ENCODE measurements at places on chromosomes 13 and 19. TPM values are rescaled to one million over a fixed set of nuclear protein-coding genes. Genes with fewer than 3 reads are reported as not detected.

DNA sequence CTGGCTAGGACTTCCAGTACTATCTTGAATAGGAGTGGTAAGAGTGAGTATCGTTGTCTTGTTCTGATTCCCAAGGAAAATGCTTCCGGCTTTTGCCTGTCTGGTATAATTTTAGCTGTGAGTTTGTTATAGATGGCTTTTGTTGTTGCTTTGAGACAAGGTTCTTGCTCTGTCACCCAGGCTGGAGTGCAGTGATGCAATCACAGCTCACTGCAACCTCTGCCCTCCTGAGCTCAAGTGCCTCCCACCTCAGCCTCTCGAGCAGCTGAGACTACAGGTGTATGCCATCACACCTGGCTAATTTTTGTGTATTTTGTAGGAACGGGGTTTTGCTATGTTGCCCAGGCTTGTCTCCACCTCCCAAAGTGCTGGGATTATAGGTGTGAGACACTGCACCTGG lies 6.1 kb upstream of the ZNF543 start:
- no peak for DNase-seq
- H3K36me3 ChIP-seq, result no peaks in the 10 kb centered on the region
- H3K4me3 ChIP-seq, result no peak overlapping the region
- no peak overlapping the region for H3K27ac ChIP-seq

Gene CAPN12
- total RNA-seq, result 0.50 TPM

DNA sequence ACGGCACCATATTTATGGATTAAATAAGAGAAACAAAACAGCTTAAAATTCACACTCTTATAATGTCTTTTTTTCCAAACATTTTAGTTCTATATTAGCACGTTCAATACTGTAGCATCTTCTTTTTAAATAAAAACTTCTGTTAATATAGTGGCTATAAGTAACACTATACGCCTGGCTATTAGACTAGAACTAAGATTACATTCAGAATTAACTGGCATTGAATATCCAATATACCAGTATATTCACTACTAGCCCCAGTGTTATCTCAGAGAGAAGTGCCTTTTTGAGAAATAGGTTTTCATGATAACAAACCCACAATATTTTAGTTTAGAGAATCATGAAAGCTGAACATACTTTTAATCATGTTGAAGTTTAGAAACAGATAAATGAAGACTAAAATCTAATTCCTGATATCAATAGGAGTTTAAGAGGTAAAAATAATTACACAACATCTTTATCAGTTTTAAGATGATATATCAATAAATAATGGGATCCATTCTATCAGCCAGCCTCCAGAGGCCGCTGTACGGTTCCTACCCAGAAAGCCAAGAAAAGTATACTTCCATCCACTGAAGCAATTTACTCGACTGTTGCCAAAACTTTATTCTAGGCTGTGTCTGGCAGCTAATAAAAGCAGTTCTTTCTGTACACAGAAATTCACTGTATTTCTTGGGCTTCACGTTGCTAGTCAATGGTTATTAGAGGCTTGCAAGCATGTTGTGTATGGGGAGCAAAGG lies 1113.4 kb upstream of the MIR17HG start:
- H3K4me1 ChIP-seq, result no peaks in the 10 kb centered on the region
- no peak for DNase-seq
- H3K36me3 ChIP-seq, result no peaks in the 10 kb centered on the region
- H3K4me3 ChIP-seq, result no peak overlapping the region
- no peak overlapping the region for H3K27ac ChIP-seq

GRCh38 chr19:2362046-2362969 lies 2.2 kb downstream of the TMPRSS9 start:
- peaks cover 8% of the 10 kb centered on the region for H3K27me3 ChIP-seq
- no peak overlapping the region for H3K4me3 ChIP-seq
- H3K4me1 ChIP-seq, result no peaks in the 10 kb centered on the region

GRCh38 chr13:74191410-74191809 lies 57.2 kb upstream of the KLF12 start:
- no peak overlapping the region for H3K4me3 ChIP-seq
- H3K4me1 ChIP-seq, result no peaks in the 10 kb centered on the region
- H3K27ac ChIP-seq, result no peak overlapping the region
- H3K36me3 ChIP-seq, result no peaks in the 10 kb centered on the region
- DNase-seq, result no peak

Gene PSG11
- total RNA-seq, result not detected
